ENCODE measurements at places on chromosomes 13 and 19.

- no peak for DNase-seq
Measured at GRCh38 chr13:39884166-39884565, 228.7 kb downstream of the COG6 start.

DNA sequence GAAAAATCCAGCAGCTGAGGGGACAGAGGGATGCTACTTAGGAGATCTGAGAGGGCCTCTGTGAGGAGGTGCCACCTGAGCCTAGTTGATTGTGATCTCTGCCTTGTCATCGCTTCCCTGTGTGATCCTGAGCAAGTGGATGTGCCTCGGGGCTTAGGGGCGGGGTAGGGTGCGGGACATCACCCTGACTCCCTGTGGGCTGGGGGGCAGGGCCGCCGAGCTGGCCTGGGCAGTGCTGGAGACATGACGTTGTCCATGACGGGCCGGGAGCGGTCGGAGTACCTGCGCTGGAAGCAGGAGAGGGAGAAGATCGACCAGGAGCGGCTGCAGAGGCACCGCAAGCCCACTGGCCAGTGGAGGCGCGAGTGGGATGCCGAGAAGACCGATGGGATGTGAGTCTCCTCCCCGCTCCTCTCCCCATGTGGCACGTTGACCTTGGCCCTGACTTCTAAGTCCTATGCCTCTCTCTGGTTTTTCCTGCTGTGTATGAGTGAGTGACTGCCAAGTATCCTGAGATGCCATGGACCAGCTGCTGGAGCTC, 8.2 kb upstream of the INAFM1 start:
- DNase-seq, result no peak

DNA sequence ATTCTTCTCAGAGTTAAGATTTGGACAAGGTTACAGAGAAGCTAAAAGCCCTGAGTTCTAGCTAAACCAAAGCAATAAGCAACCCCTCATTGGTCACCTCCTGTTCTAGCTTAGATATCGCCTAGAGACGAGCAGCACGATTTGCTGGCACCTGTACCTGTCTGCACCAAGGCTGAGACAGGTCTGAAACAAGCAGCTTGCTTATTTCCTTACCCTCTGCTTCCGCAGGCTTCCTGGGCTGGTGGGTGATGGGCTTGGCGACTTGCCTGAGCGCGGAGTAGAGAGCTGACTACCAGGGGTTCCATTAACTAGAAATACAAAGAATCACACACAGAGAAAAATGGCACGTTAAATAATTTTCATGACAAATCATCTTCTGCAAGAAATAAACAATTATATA, 276.9 kb downstream of the DCLK1 start:
- no peak for DNase-seq

DNA sequence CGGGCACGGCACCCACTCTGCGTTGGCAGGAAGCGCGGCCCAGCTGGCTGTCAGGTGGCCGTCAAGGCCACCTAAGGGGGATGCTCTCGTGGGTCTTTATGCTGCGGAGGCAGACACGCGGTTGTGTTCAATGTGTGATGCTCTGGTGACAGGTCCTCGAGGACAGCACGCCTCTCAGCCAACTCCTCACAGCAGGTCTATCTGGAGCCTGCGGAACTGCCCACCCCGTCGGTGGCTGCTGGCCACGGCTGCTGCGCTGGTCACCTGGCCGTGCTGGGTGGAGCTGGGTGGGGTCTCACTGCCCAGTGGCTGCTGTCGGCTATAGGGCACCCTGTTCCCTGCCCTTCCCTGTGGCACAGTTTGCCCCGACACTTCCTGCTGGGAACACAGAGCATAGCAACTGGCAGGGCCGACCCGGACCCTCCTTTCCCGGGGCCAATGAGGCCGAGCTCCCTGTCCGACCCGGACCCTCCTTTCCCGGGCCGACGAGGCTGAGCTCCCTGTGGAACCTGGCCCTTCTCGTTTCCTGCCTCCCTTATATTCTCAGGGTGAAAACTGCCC, 14.3 kb upstream of the F7 start:
- no peak for DNase-seq

DNA sequence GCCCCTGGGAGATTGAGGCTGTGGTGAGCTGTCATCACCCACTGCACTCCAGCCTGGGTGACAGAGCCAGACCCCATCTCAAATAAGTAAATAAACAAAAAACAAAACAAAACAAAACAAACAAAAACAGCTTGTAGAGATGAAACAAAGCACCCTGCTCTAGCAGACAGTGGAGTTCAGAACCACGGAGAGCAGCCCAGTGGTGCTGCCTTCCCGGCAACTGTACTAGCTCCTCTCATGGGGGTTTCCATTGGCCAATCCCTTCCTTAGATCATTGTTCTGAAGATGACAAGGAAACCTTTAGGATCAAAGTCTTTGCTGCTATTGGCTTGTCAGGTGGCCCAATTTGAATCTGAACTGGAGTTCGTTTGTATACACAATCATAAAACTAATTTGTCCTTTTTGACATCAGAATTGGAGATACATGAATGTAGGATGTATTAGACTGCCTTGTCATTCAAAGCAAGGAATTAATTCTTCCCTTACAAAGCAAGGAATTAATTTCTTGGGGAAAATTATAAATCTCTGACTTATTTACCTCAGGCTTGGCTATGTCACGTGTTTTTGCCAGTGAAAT, 19.7 kb upstream of the SYCN start:
- no peak for DNase-seq

DNA sequence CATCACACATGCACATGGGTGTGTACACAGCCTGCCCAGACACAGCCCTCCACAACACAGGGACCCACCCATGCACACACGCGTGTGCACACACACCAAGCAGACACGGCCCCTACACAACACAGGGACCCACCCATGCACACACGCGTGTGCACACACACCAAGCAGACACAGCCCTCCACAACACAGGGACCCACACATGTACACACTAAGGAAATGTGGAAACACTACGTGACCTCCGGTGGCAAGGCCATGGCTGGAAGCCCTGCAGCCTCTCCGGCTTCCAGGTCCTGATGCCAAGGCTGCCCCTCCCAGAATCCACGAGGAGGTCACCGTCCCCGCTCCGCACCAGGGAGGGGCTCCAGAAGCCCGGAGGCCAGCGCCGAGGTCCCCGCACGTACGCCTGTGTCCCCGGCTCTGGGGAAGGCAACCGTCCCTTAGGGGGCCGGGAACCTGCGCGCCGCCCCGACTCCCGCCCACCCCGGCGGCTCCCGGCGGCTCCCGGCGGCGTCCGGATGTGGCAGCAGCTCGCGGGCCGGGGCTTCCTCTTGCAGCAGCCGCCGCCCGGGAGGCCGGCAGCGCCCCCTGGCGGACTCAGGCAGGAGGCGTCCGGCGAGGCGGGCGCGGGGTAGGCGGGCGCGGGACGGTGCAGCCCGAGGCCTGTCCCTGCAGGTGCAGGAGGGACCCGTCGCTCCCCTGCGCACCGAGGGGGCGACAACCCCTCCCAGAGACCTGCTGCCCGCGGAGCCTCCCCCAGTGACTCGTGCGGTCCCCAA, 29.8 kb upstream of the GRTP1 start:
- peak; percentile 76 for DNase-seq

GRCh38 chr19:42440357-42441048, 2.2 kb downstream of the CXCL17 start:
- DNase-seq, result peak; percentile 66

GRCh38 chr19:31226151-31226935, 122.9 kb downstream of the TSHZ3 start:
- DNase-seq, result no peak

DNA sequence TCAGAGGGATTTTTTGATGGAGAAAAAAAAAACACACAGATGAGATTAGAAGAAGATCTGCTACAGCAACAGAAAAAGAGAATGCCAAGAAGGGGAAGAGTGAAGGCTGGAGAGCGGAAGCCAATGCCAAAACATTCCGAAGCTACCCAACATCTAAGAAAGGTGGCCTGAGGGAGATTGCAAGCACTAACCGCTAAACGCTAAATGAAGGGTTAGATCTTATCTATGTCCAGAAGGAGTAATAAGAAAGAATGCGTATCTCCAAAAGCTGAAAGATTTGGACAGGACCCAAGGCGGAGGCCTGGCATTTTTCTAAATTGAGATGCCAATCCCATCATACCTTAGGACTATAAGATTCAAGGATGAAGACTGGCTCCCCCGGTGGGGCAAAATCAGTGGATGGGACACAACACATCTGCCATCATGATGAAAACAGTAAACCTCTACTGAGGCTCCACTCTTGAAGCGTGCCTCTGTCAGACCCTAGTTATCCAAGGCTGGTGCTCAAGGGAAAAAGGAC, 15.6 kb upstream of the HMGB1 start:
- no peak for DNase-seq

- no peak for DNase-seq
Measured at GRCh38 chr19:28558783-28559182, 654.2 kb downstream of the UQCRFS1 start.

GRCh38 chr19:57099199-57099661, 20.6 kb upstream of the USP29 start:
- DNase-seq, result peak; percentile 30

DNA sequence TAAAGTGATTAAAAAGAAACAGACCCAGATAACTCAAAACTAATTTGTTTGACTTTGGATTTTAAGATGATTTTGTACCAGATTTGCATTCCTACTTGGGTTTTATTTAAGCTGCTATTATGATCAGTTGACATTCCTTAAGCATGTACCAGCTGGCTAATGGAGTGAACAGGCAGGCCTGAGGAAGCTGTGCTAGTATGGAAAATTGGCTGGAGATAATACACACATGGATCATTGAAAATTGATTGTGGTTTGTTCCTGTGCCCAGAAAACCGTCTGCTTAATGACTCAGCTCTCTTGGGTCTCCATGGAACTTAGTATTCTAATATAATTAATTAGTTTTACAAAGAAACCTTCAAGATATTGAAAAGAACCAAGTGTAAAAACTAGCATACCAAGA, 22.6 kb downstream of the POLR1D start:
- no peak for DNase-seq

DNA sequence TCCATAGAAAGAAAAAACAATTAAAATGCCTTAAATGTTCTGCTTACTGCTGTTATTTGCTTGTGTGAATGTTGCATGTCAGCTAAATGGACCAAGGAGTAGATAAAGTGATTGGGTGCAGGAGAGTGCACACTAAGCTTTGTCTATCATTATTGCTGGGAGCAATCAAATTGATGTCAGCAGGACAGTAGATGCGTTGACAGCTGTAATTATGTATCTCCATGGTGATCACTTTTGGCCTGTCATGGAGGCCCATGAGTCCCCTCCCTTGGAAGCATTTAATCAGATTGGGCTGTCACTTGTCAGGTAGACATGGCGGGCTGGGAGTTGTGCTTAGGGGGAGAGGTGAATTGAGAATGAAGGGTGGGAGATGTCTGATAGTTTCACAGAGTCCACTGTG, 215.3 kb downstream of the PCCA start:
- no peak for DNase-seq

- no peak for DNase-seq
Measured at GRCh38 chr13:103852036-103852435, 785.8 kb upstream of the SLC10A2 start.

GRCh38 chr19:46076951-46077814, 36.4 kb upstream of the IGFL4 start:
- DNase-seq, result no peak

DNA sequence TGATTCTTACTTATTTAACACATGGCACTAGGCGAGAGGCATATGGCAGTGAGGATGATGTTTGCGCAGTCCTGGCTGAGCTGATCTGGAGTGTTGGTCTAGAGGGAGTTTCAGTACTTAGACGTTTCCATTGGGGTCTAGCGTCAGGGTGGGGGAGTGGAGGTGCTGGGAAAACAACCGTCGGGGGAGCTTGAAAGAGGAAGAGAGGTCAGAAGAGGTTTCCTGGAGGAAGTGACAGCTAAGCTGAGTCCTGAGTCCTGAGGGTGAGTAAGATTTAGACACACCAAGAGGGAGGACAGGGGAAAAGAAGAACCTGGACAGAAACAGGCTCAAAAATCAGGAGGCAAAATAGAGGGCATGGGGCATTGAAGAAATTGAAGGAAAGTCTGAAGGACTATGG, 81.4 kb downstream of the ALOX5AP start:
- DNase-seq, result no peak

DNA sequence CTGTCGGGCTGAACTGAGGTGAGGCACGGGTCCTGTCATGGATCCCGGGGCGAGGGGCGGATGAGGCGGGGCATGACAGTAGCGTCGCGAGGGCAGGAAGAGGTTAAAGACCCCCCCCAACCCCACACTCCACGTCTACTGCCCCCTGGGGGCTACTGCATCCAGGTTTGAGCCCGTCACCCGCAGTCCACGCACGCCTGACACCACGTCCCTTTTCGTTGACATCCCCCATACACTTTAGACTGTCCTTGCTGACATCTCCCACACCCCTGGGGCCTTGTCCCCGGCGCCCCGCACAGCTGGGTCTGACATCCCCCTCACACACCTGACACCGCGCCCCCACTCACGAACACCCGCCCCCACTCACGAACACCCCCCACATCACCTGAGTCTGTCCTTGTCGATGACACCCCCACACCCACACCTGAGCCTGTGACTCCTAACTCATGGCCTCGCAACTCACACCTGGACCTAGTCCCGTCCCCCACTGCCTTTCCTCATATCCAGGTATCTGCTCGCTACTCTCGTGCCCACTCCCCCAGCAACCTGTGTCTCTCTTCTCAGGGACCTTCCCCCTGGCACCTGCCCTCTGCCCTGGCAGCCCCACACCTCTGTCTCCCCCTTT, 416 bp downstream of the SLC25A42 start:
- DNase-seq, result no peak

- DNase-seq, result no peak
Measured at GRCh38 chr19:35120898-35121297, 5.3 kb downstream of the FXYD3 start.

- DNase-seq, result no peak
Measured at GRCh38 chr13:51596541-51596940, 12.3 kb downstream of the WDFY2 start.

DNA sequence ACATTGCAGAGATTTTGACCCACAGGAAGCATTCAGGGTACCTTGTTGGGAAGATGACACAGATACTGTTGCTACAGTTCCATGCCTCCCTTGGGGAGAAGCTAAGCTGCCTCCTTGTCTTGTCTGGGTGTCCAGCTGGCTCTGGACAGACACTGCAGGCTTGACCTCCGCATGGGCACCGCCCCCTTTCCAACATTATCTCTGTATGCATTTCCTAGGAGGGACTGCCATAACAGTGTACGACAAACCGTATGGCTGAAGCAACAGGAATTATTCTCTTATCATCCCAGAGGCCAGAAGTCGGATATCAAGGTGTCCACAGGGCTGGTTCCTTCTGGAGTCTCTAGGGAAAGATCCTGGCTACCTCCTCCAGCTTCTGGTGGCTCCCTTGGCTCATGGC, 67.0 kb upstream of the USE1 start:
- DNase-seq, result no peak

- no peak for DNase-seq
Measured at GRCh38 chr13:49062297-49062896, 86.7 kb downstream of the FNDC3A start.

GRCh38 chr13:31051999-31052398, 109.7 kb downstream of the HSPH1 start:
- no peak for DNase-seq

GRCh38 chr13:40381935-40382764, 284.3 kb downstream of the FOXO1 start:
- no peak for DNase-seq

DNA sequence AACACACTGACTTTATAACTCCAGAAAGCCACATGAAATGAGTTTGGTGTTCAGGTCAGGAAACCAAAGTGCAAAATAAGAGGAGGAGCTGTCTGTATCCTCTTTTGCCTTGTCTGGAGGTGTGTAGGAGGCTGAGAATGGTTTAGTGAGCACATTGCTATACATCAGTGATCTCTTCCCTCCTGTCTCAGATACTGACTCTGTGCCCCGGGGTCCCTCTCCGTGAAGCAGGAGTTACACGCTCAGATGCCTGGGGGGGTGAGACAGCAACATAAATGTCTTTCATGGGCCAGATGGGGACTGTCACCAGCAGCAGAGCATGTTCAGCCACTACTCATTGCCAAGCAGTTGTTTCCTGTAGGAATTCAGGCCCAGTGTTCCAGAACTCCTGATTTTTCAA, 285.4 kb downstream of the ATP8A2 start:
- DNase-seq, result no peak
